ENCODE measurements at places on chromosomes 12 and 14.

- DNase-seq, result no peak
Measured at GRCh38 chr12:46908236-46908935, 82.6 kb upstream of the SLC38A4 start.

DNA sequence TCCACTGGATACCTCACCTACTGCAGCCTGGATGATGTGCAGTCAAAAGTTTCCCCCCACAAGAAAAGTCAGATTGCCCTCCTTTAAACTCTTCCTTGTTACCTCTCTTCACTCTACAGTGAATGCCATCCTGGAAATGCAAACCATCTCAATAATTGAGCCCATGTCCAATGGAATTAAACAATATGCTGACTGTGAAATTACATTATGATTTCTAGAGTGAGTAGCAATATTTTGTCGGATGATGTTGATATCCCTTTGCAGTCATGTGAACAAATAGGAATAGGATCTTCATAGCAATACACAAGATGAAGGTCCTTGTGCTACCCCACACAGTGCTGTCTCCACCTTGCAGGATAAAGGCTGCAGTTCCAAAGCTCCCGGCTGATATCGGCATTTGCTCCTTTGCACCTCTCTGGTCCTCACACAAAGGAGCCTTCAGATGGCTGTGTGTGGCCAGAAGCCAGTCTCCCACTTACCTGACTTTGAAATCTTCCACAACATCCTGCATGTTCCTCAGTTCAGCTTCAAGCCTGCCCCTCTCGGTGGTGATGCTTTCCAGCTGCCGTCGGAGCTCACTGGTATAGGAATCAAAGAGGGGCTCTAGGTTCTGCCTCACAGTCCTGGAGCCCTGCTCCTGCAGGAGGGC, 1.5 kb downstream of the KRT75 start:
- DNase-seq, result no peak

DNA sequence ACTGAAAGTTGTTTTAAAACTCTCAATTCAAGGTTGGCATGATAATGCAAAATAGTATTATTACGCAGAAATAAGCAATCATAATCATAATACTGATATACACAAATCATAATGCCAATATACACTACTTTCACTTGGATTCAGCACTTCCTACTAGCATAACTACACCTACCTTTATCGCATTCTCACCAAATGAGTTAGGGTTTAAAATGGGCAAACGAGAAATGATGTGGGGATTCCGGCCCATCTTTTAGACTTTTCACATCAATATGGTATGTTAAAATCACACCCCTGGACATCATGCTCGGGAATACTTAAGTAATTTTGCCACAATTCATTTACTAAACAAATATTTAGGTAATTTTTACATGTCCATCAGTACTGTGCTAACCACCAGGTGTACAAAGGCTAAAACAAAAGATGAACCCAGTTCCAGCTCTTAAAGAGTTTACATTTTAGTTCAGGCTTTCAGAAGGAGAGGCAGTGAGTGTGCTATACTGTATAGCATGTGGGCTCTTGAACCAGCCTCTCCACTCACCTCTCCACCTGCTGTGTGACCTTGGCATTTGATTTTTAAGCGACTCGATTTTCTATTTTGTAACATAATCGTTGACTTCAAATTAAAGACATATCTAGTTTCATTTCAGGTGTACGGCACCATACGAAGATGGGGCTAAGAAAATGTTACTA, 1.1 kb upstream of the USP15 start:
- DNase-seq, result no peak

GRCh38 chr14:79540394-79540793, 670.9 kb downstream of the DIO2 start:
- no peak for DNase-seq

DNA sequence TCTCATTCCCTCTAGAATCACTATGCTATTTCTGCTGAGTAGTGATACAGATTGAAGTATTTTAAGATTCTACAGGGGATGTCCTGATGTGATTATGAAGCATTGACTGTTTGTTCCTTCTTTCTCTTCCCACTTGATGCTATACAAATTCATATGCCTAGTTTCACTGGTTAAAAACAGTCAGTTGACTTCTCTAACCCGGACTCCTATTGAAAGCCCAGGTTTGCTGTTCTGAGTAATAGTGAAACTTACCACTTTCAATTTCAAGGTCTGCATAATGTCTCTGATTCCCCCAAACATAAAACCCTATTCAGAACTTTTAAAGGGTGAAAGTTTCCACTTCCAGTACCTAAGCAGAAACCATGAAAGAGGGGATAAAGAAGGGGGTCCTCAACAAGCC, 117.7 kb upstream of the RPL10L start:
- DNase-seq, result no peak
